ENCODE measurements at places on chromosomes 1 and 21.

- no peak for DNase-seq
These were observed 28.5 kb downstream of the COA7 start for GRCh38 chr1:52669696-52670095.

GRCh38 chr1:59523745-59524450, 227.0 kb downstream of the FGGY start:
- DNase-seq: no peak

- no peak for DNase-seq
These were observed 3.4 kb downstream of the SYT2 start for GRCh38 chr1:202706851-202707250.

GRCh38 chr1:214165850-214166374, 115.0 kb upstream of the SMYD2 start:
- no peak for DNase-seq

Data from stimulated activated CD8-positive, alpha-beta memory T cell treated with anti-CD3 and anti-CD28 coated beads, Interleukin-4, amount 100 ng/mL, for 4 hours (primary cell).